ENCODE measurements at places on chromosomes 11 and 22. TPM values are rescaled to one million over a fixed set of nuclear protein-coding genes. Genes with fewer than 3 reads are reported as not detected.

Gene PHOX2A
- total RNA-seq: not detected

Gene TMEM126A
- 32.6 TPM for total RNA-seq

Gene UPK3A
- 0.50 TPM for total RNA-seq

Gene MYO7A
- 0.97 TPM for total RNA-seq

DNA sequence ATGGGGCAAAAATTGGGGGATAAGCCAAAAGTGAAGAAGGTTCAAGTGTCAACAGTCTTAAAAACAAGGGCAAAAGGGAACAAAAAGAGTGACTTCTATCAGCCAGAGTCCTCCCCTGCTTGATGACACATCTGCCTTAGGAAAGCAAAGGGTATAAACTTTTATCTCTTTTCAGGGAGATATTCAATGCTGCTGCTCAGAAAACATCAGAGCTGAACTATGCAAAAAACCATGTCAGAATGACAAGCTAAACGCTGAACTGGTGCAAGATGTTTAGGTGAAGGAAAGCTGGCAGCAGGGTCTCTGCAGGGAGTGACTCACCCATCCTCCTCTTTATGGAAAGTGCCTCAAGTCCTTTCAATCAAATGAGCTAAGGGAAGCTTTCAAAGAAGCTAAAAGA lies 24.7 kb downstream of the ALG9 start:
- no peaks in the 10 kb centered on the region for H3K36me3 ChIP-seq
- H3K4me3 ChIP-seq: no peak overlapping the region
- no peaks in the 10 kb centered on the region for H3K27me3 ChIP-seq
- no peak overlapping the region for H3K27ac ChIP-seq
- H3K4me1 ChIP-seq: peaks cover 9% of the 10 kb centered on the region
- DNase-seq: no peak

GRCh38 chr22:48391820-48392219 lies 1435.9 kb downstream of the BRD1 start:
- peaks cover 12% of the 10 kb centered on the region for H3K4me1 ChIP-seq
- H3K27me3 ChIP-seq: no peaks in the 10 kb centered on the region
- H3K36me3 ChIP-seq: no peaks in the 10 kb centered on the region
- H3K27ac ChIP-seq: no peak overlapping the region

DNA sequence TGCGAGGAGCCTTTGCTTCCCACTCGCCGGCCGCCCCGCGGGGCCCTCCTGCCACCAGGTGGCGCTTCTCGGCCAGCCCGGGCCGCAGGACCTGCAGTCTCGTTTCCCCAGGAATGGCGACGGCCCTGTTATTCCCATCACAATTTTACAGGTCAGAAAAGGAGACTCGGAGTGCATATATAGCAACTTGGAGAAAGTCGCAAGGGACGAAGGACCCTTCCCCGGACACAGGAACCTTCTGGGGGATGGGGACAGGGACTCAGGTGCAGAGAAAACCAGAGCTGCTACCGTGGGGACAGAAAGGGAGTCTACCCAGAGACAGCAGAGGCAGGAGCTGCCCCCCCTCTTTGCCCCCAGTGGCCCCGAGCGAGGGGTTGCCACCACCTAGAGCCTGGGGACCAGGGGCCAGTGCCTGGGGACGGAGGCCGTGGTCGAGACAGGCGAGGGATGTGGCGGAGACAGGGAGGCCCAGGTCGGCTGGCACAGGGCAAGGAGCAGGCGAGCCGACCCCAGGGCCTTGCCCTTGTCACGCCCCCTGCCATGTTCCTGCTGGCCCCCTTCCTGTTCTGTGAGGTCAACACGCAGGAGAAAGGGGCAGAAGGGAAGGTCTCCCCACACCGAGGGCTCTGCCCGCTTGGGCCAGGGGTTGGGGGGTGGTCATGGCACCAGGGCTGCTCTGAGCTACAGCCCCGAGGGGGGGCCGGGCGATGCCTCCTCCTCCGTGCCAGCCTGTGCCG lies 3.5 kb upstream of the KRTAP5-6 start:
- peak; percentile 85 for DNase-seq
- H3K4me1 ChIP-seq: peaks cover 5% of the 10 kb centered on the region
- peaks cover 9% of the 10 kb centered on the region for H3K27me3 ChIP-seq

DNA sequence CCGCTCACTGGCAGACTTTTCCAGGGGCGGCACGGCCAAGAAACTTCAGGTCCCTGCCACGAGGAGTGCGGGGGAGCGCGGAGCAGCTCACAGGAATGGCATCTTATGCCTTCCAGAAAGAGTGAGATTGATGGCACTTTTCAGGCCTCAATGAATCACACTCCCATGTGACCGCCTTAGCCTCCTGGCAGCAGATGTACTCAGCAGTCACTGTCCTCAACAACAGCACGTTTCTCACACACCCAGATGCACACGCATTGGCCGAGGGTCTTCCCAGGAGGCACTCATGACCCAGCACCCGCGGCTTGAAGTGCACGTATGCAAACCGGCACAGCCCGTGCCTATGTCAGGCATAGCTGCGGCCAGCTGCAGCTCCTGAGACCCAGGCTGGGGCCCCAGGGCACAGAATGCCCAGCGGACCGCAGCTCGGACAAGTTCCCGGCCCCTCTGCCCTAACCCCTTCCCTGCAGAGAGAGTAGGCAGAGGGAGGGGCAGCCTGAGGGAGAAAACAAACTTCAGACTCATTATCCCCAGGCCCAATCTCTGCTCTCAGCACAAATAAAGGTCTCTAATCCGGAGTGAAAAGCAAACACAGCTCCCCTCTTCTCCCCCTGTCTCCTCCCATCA lies 48.3 kb downstream of the RPUSD4 start:
- DNase-seq: peak; percentile 83
- no peaks in the 10 kb centered on the region for H3K36me3 ChIP-seq
- H3K4me1 ChIP-seq: peaks cover 68% of the 10 kb centered on the region
- H3K27ac ChIP-seq: peak overlapping the region; percentile 73
- H3K27me3 ChIP-seq: no peaks in the 10 kb centered on the region

GRCh38 chr22:43521716-43522115 lies 109.9 kb downstream of the MPPED1 start:
- no peaks in the 10 kb centered on the region for H3K36me3 ChIP-seq
- no peaks in the 10 kb centered on the region for H3K4me1 ChIP-seq
- H3K27me3 ChIP-seq: no peaks in the 10 kb centered on the region
- H3K4me3 ChIP-seq: no peak overlapping the region
- H3K27ac ChIP-seq: no peak overlapping the region
- DNase-seq: no peak

DNA sequence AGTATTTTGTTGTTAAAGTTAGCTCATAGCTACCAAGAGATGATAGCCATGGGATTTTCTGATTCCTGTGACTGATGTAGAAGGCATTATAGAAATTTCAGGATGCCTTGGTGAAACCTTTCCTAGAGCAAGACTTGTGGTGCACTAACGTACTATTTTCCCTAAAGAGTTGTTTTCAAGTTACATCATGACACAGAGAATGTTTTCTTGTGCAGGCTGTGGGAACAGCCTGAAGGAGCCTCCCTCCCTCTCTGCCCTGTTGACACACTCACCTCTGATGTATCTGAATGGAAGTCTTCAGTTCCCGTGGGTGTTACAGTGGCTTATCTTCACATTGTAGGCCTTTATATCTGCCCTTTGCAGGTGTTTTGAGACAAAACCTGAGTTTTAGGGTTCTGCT lies 121.6 kb downstream of the LDLRAD3 start:
- peaks cover 19% of the 10 kb centered on the region for H3K4me1 ChIP-seq
- peaks cover 6% of the 10 kb centered on the region for H3K36me3 ChIP-seq
- no peak for DNase-seq
- H3K27ac ChIP-seq: no peak overlapping the region
- no peaks in the 10 kb centered on the region for H3K27me3 ChIP-seq
- H3K4me3 ChIP-seq: no peak overlapping the region

GRCh38 chr22:38080850-38081635 lies 2.9 kb downstream of the SLC16A8 start:
- H3K4me3 ChIP-seq: peak overlapping the region; percentile 24
- no peak overlapping the region for H3K27ac ChIP-seq
- peaks cover 31% of the 10 kb centered on the region for H3K27me3 ChIP-seq
- peaks cover 43% of the 10 kb centered on the region for H3K4me1 ChIP-seq
- H3K36me3 ChIP-seq: no peaks in the 10 kb centered on the region

GRCh38 chr11:41383768-41384167 lies 75.7 kb downstream of the LRRC4C start:
- no peaks in the 10 kb centered on the region for H3K4me1 ChIP-seq
- H3K27ac ChIP-seq: no peak overlapping the region
- H3K27me3 ChIP-seq: no peaks in the 10 kb centered on the region
- no peaks in the 10 kb centered on the region for H3K36me3 ChIP-seq
- no peak for DNase-seq
- H3K4me3 ChIP-seq: no peak overlapping the region

- H3K27me3 ChIP-seq: no peaks in the 10 kb centered on the region
- DNase-seq: peak; percentile 46
- no peaks in the 10 kb centered on the region for H3K4me1 ChIP-seq
- H3K27ac ChIP-seq: no peak overlapping the region
Observed at GRCh38 chr22:38513063-38513462, 7.0 kb upstream of the DDX17 start.

DNA sequence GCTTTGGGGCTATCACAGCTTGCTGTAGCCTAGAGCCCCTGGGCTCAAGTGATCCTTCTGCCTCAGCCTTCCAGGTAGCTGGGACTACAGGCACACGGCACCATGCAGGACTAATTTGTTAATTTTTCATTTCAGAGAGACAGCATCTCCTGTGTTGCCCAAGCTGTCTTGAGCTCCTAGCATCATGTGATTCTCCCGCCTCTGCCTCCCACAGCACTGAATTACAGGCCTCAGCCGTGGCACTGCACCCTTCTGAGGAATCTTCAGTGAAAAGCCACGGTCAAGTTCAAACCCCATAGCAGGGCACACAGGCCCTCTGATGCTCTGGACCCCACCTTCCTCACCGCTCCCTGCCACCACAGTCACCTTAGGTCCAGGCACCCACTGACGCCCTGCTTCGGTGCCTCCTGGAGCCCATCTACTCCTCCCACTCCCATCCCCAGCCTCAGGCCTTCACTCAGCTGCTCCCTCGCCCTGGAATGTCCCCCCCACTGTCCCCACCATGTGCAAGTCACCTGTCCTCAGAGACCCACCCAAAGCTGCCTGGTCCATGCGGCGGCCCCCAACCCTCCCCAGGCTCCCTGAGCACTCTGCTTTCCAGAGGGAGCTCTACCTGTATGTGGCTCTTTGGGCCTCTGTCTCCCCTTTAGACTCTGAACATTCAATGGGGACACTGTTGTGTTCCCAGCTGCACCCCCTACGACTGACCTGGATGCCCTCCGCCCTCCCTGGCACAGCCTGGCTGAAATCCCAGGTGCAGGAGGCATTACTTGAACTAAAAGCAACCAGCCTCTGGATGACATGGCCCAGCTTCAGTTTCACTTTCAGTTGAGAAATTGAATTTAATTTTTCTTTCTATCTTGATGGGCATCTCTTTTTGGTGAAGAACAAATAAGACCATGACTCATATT lies 1.6 kb downstream of the APOL2 start:
- DNase-seq: no peak
- H3K36me3 ChIP-seq: no peaks in the 10 kb centered on the region
- H3K27me3 ChIP-seq: no peaks in the 10 kb centered on the region
- H3K4me1 ChIP-seq: peaks cover 24% of the 10 kb centered on the region
- no peak overlapping the region for H3K4me3 ChIP-seq
